Stimulated activated CD4-positive, alpha-beta T cell treated with anti-CD3 and anti-CD28 coated beads, TNF-alpha, amount 100 ng/mL, for 48 hours (primary cell): ENCODE measurements at places on chromosomes 6 and 20.

DNA sequence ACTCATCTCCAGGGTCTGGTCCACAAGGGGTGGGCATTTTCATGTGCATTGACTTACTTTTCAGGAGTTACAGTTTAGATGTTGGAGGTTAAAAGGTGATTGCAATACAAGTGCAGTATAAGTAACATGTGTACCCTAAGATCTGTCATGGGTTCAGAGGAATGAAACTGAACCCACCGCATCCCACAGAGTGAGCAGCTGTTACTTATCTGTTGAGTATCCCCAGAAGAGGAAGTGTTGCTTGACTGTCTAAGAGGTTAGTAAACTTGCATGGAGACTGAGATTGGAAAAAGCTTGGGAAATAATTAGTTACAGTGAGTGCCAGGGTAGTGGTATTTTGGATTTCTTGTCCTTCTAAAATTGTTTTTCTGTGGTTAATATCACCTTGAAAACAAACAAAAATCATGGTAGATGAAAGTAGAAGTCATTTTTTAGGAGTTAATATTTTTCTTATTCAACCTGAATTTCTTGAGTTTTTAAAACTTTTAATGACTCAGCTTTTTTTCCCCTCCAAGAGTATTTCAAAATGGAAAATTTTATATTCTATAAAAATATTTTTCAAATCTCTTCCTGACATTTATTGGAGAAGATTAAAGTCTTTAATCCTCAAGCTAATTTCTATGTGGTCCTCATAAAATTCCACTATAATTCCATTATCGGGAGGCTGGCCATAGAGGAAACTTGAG is 306.1 kb downstream of the ZNF217 start:
- no peak for DNase-seq

DNA sequence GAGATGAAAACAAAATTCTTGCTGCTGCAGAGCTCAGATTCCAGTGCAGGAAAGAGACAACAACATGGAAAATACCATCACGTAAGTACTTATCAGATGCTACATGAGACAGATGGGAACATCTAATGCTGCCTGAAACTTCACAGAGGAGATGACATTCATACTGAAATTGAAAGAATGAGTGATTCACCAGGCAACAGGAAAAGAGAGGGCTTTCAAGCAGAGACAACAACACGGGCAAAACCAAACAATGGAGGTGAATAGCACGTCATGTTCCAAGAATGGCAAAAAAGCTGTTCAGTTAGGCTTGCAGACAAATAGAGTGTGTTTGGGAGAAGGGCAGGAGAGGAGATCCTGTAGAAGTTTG is 39.3 kb downstream of the GTF2H5 start:
- peak; percentile 16 for DNase-seq

GRCh38 chr6:69265706-69266105 is 531.1 kb downstream of the LMBRD1 start:
- no peak for DNase-seq

GRCh38 chr6:43990275-43990626 is 137.0 kb downstream of the MRPL14 start:
- no peak for DNase-seq

DNA sequence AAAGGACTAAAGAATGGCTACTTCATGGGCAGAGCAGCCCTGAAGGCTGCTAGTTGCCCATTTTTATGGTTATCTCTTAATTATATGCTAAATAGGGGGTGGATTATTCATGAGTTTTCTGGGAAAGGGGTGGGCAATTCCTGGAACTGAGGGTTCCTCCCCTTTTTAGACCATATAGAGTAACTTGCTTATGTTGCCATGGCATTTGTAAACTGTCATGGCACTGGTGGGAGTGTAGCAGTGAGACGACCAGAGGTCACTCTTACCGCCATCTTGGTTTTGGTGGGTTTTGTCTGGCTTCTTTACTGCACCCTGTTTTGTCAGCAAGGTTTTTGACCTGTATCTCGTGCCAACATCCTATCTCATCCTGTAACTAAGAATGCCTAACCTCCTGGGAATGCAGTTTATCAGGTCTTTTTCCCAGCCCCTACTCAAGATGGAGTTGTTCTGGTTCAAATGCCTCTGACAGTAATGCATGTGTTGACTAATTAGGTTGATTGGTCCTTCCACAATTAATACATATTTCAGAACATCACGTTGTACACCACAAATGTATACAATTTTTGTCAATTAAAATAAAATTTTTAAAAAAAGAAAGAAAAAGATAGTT is 139.5 kb downstream of the PDE7B start:
- no peak for DNase-seq

DNA sequence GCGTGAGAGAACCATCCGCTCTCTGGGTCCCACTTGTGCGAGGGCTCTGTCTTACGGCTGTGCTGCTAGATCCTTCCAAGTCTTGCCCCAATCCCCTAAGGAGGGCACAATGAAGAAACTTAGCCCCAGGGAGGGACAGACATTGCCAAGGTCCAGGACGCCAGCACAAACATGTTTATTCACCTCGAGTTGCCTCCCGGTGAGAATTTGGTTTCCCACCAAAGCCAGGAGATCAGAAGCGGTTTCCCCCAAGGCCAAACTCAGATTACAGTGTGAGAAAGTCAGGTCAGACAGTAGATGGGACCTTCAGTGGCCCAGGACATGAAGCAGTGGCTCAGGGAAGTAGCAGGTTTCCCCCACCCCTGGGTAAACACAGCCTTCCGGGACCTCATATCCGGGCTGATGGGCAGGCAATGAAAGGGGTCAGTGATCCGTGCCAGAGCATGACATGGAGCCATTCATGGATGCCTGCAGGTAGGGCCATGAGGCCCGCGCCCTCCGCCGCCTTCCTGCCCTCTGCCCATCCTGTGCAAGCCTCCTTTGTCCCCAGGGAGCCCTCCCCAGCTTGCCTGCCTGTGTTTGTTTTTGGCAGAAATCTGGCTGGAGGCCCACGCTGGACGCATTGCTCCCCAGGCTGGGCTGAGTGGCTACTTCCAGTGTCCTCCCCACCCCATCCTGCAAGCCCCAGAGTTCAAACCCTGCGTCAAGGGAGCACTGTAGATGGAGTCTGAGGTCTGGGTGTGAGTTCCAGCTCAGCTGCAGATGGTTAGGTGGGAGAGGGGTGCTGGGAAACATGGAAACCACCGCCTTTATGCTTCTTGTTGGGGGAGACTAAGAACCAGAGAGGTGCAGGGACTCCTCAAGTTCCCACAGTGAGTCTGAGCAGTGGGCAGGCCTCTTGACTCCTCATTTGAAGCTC is 2.0 kb downstream of the BPIFB2 start:
- no peak for DNase-seq

DNA sequence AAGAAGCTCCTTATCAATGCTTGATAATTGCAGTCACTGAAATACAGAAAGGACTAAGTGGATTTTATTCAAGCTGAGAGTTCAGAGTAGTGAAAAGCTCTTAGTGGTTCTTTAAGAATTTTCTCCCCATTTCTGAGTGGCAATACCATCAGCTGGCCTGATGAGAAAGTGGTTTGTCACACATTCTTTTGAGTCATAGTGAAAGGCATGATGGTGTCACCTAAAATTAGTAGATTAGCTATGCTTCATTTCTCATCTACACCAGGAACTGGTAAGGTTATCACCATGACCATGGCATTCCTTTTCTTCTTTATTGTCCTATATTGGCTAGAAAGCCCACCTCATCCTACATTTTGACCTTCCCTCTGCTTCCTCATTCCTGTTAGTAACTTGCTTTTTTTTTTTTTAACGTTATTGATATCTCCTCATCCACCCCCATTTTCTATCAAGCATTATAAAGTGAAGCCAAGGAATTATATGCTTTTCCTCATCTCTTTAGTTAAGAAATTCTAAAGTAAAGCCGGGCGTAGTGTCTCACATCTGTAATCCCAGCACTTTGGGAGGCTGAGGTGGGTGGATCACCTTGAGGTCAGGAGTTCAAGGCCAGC is 67.4 kb upstream of the LOC128125822 start:
- DNase-seq: no peak

- no peak for DNase-seq
These were observed 45.0 kb downstream of the NT5E start for GRCh38 chr6:85494547-85495536.

- no peak for DNase-seq
These were observed 250.1 kb downstream of the TBX18 start for GRCh38 chr6:84514089-84514971.

- no peak for DNase-seq
These were observed at the start of gene BEND3 for GRCh38 chr6:107114926-107115694. Gene BEND3, minus strand, starts transcription at chr6:107115515. Its CDS starts 16,230 bp downstream, at chr6:107099285.

DNA sequence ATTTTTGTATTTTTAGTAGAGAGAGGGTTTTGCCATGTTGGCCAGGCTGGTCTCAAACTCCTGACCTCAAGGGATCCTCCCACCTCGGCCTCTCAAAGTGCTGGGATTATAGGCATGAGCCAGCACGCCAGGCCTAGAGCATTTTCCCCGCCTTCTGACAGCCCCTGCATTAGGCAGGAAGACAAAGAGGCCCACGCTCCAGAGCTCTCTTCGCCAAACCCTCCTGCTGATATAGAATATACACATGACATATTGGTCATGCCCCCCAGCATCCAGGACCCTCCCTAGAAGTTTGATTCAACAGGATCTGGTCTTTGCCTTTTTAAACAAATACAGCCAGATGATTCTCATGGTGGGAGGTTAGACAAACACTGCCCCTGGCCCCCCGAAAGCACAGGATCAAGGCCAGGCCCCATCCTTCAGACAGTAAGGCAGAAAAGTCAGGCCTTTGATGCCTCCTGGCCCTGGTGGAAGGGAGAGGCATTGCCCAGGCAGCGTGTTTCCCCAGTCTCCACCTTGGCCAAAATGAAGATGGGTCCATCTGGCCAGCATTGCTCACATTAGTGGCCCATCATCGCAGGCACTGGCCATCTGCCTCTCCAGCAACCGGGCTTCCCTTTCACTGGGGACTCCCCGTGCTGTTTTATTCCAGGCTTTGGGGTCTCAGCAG is 4.4 kb downstream of the SULF2 start:
- DNase-seq: no peak

DNA sequence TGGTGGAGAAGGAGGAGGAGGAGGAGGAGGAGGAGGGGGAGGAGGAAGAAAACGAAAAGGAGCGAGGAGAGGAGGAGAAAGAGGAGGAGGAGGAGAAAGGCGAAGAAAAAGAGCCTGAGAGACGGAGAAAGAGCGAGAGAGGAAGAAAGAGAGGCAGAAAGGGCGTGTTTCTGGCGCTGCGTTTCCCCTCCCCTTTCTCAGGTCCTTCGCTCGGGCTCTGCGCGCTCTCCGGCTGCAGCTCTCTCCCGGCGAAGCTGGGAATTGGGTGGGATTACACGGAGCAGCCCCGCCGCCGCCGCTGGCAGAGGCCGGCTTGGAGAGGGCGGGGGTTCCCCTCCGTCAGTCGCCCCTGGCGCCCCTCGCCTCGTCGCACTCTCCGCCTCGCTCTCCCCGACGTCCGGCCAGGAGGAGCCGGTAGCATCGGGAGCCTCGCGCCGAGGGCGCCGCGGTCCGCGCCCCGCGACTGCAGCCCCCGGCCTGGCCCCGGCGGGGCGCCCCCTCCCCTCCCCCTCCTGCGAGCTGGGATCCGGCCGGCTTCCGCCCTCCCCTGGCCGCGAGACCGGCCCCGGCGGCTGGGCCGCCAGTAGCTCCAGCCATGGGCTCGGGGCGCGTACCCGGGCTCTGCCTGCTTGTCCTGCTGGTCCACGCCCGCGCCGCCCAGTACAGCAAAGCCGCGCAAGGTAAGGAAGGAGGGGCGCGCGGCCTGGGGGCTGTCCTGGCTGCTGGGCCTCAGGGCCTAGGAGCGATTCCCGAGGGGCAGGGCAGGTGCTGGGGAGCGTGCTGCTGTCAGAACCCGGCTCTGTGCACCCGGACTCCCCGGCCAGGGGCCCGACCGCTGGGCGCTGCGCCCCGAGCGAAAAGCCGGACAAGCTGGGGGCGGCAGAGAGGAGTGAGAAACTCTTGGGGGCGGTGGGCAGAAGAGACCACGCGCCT is at the start of gene SCUBE3:
SCUBE3 (plus strand) TSS at position 133 of the 933 bp plus-strand sequence; CDS start at position 596, 463 bp downstream.
- no peak for DNase-seq

GRCh38 chr6:25194172-25194678 is 84.9 kb upstream of the CARMIL1 start:
- DNase-seq: no peak

- DNase-seq: no peak
These were observed 51.1 kb downstream of the RCAN2 start for GRCh38 chr6:46440141-46440540.

GRCh38 chr6:35026434-35027222 is 114.5 kb downstream of the TCP11 start:
- no peak for DNase-seq

GRCh38 chr20:46757754-46758678 is 48.6 kb downstream of the SLC2A10 start:
- peak; percentile 32 for DNase-seq

DNA sequence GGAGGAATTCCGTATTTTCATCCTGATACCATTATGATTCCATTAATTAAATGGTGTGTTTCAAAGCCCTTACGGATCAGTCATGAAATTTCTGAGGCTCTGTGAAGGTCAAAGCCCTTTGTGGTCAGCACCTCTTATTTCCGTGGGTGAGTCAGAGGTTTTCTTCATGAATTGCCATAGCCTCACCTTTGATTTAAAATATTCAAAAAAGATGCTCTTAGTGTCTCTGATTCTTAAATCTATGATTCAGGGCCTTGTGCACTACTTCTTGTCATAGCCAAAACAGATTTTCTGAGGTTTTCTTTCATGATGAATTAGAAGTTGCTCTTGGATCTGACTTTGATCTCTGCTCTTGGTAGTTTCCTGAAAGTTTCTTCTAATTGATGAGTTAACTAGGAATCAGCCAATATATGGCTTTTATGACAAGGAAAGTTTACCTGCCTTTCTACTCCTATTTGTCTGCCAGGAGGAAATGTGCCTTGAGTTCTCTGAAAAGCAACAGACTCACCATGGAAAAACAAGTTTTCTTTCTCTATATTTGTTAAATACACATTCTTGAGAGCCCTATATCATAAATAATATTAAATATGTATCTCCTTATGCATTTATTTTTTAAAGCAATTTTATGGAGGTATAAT is 613.0 kb downstream of the UTRN start:
- DNase-seq: no peak

DNA sequence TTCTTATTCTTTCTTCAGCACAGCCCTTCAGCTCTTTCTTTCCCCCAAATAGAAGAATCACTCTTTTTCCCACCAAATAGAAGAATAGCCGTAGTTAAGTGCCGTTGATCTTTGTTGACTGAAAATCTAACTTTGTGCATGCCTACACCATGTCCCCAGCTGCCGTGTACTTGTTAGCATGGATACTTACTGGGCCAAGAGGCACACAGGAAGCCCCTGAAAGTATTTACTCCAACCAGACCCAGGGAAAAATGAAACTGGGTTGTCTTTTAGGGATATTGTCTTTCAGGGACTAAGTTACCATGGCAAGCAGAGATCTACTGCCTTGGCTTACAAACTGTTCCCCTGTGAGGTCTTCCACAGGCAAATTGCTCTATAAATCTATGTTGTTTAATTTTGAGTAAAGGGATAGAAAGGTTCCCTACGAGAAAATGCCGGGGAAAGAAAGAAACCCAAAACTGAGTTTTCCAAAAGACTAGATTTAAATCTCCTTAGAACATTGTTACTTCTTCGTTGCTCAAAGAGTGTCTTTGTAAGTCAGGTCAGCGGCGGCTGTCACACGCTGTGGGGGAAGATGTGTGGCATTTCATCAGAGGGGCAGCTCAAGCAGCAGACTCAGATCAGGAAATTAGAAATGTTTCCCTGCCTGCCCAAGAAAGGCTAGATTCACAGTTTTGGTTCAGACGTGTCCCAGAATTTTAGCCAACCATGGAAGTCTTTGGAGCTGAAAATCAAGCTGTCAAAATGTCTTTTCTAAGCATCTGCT is 188.2 kb upstream of the PRND start:
- no peak for DNase-seq

GRCh38 chr20:35257175-35257909 is 20.6 kb downstream of the MMP24OS start:
- no peak for DNase-seq
